ENCODE measurements at places on chromosomes 1 and 21.

GRCh38 chr1:208161656-208162375 is 82.4 kb downstream of the PLXNA2 start:
- DNase-seq, result no peak

GRCh38 chr1:19081218-19081893 is 124.9 kb upstream of the IFFO2 start:
- DNase-seq, result peak; percentile 84

GRCh38 chr1:217090060-217090911 is 367.1 kb upstream of the ESRRG start:
- no peak for DNase-seq

GRCh38 chr1:7594714-7595295 is 176.3 kb upstream of the VAMP3 start:
- DNase-seq, result no peak

- no peak for DNase-seq
Measured at GRCh38 chr1:192730198-192730597, 78.6 kb upstream of the RGS2 start.

DNA sequence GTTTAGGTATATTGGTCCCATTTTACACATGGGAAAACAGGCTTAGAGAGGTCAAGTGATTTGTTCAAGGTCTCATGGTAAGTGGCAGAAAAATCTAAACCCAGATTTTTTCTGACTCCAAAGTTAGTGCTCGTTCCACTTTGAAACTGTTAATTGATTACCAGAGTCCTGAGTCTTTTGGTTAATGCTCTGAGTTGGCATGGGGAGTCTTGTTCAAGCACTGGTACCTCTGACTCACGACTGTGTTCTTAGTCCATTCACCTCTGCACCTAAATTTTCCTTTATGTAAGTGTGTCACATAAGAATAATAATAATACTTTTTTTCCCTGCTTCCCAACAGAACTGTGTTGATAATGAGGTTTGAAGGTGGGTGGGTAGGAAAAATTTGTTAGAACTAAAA is 59.3 kb downstream of the VANGL2 start:
- no peak for DNase-seq

DNA sequence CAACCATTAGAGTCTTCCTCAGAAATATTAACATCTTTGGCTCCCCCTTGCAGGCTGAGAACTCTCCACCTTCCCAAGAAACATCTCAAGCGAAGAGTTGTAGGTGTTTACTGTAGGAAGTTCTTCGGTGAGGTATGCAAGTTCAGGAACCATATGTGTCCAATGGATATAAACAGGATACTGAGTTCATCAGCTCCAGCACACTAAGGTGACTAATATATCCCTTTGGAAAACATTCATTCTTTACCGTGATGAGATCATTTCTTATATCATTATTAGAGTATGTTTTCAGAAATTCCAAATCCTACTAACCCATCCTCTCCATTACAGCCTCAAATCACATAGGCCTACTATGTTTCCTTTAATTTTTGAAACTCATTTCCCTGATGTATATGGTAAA is 37.3 kb upstream of the PRMT6 start:
- no peak for DNase-seq

DNA sequence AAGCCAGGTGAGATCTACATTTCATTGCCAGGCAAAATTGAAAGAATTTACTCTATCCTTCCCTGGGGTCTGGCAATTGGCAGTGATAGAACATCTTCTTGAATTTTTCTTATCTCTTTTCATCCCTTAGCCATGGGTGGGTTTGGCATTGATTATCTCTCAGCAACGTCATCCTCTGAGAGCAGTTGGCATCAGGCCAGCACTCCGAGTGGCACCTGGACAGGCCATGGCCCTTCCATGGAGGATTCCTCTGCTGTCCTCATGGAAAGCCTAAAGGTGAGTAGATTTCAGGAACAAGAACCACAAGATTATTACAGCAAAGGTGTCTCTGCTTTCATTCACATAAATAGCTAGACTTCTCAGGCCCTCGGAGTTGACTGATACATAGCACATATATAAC is 39.3 kb downstream of the NCF2 start:
- DNase-seq, result no peak

All from MV-4-11 (cell line).